Eye (tissue), 1 donor: ENCODE measurements at places on chromosomes 7 and 10.

GRCh38 chr10:130179640-130180039 lies 43.4 kb downstream of the GLRX3 start:
- DNase-seq: peak; percentile 92

DNA sequence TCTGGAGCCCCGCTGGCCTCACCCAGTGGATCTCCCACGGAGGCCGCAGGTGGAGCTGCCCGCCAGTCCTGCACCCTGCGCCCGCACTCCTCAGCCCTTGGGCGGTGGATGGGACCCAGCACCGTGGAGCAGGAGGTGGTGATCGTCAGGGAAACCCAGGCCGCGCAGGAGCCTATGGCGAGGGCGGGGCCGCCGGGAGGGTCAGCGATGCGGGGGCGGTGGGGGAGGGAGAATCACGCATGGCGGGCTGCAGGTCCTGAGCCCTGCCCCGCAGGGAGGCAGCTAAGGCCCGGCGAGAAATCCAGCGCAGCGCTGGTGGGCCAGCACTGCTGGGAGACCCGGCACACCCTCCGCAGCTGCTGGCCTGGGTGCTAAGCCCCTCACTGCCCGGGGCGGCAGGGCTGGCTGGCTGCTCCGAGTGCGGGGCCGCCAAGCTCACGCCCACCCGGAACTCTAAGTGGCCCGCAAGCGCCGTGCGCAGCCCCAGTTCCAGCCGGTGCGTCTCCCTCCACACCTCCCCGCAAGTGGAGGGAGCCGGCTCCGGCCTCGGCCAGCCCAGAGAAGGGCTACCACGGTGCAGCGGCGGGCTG lies 524.8 kb upstream of the TPK1 start:
- DNase-seq: no peak

DNA sequence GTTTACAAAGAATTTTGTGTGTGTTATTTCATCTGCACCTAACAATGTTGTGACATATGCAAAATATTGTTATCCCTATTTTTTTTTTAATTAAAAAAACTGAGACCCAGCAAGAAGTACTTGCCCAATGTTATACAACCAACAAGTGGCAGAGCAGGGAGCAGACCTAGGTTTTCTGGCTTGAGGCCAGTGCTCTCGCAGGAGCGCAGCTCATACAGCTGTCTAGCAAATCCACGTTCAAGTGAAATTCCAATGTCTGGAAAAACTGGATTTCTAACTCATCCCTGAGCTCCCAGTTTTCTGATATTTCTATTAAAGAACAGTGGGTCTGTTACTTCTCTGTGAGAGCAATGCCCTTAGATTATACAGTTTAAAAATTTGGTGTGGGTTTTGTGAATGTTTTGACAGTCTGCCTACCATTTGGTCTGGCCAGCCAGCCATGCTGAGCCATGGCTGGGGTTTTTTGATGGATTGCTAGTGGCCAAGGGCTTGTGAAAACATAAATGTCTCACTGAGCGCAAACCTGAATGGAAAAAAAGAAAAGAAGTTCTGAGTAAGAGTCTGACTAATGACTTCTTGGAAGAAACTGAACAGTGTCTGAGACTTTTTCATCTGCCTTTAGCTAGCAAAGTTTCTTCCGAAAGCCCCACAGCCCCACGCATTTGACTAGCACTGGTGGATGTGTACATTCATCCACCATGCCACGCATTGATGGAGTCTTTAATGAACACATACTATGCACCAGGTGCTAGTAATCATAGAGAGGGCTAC lies 15.4 kb upstream of the PRF1 start:
- no peak for DNase-seq

DNA sequence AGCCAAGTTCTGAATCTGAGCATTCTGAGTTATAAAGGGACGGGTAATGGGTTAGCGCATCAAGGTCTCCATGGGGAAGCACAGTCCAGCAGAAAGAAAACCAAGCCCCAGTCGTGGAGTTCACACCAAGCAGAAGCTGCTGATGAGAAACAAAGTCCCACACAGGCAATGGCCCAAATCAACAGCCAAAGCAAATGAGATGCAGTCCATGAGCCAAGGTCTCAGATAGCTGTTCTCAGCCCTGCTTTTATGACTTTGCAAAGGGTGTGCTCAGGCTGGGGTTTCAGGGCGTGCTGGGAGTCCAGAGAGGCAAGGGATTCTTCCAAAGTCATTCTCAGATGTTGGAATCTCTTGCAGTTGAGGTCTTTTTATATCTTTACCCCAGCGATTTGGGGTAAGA lies 32.0 kb downstream of the THNSL1 start:
- DNase-seq: no peak

DNA sequence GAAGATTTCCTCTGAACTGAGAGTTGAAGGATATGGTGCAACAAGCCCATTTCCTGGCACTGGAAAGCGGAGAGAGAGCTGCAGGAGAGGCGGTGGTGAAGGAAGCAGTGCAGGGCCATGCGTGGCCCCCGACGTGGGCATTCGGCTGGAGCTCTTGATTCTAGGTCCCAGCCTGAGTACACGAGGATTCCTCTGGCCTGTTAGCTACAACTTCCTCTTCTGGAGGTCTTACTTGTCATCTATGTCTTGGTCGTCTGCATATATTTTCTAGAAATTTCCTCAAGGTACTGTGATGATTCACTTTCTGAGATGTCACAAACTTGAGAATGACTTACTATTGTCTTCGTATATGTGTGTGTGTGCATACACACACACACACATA lies 59.2 kb upstream of the JAZF1 start:
- DNase-seq: no peak

GRCh38 chr10:71821909-71822763 lies 28.9 kb downstream of the PSAP start:
- DNase-seq: no peak

DNA sequence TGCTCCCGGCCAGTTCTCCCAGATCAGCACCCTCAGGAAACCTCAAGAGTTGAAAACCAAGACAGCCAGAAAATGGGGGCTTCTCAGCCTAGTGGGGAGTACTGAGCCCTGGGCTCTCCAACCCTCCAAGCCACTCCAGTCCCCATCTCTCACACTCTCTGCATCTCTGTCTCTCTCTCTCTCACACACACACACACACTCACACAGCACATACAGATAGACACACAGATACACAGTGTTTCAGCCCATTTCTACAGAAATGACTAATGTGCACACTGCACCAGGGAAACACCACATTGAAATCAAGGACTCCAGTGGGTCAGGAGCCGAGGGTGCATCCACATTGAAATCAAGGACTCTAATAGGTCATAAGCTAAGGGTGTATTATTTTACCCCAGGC lies 107.5 kb downstream of the MKI67 start:
- no peak for DNase-seq

DNA sequence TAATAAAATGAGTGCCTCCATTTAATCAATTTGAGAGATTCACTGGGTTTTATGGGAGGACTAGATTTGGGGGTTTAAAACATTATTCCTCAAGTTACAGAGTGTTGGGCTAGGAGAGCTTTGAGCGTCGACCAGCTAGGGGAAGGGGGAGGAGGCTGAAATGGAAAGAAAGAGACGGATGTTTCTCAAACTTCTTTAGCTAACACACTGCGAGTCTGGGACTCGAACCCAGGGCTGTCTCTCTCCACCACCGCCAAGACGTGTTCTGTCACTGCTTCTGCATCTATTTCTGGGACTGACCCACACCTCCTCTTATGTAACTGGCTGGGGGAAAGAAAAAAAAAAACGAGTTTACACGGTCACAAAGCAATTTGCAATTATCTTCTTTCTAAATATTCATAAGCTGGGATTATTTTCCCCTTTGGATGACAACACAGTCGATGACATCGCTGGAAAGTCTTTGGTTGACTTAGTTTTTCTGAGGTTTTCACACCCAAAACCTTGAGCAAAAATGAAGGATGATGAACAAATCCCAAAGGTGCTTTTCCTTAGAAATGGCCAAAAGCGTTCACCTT lies 27.2 kb downstream of the CHST15 start:
- no peak for DNase-seq

GRCh38 chr7:4151926-4152549 lies 530.1 kb upstream of the FOXK1 start:
- no peak for DNase-seq

DNA sequence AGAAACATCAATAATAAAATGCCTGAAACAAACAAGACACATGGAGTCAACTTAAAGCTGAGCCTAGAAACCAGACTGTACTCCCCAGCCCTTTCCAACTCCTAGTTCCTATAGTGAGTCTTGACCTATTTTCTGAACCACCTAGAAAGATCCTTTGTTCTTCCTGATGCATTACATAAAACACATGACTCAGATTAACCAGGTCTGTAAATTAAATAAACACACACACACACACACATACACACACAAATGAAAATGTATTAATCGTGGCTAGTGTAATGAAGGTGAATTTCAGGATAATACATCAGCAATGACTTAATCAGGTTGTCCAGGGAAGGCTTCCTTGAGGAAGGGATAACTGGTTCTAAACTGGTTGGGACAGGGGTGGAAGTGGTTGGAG lies 104.7 kb downstream of the ST8SIA6 start:
- no peak for DNase-seq
